H9 (cell line): ENCODE measurements at places on chromosomes 16 and 17. TPM values are rescaled to one million over a fixed set of nuclear protein-coding genes. Genes with fewer than 3 reads are reported as not detected.

SPN gene
- 0.77 and 1.1 TPM in 2 replicates for total RNA-seq

CA5A gene
- total RNA-seq = not detected in 2 replicates

CD68 gene
- 0.37 and 0.42 TPM in 2 replicates for total RNA-seq

TP53I13 gene
- total RNA-seq = 27.1 and 28.1 TPM in 2 replicates
